ENCODE measurements at places on chromosomes 4 and X.

DNA sequence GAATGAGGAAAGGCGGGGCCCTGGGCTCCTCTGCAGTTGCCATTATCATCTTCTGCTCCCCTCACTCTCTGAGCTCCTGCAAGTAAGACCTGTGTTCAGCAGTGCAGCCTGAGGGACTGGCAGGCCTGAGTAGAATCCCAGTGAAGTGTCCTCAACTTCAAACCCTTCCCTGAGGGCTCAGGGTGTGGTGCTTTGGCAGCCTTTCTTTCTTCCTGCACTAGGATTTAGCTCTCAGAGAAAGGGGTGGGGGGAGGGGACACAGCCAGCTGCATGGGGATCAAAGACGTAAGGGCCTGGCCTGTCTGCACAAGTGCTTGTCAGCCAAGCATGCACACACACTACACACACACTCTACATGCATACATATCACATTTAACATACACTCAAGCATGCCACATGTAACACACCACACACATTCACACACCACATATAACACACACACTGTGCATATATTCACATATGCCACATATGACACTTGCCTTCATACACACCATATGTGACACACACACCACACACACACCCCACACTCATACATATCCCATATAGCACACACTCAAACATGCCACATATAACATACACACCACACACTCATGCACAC is 223.4 kb upstream of the RPL34 start:
- no peak for DNase-seq

DNA sequence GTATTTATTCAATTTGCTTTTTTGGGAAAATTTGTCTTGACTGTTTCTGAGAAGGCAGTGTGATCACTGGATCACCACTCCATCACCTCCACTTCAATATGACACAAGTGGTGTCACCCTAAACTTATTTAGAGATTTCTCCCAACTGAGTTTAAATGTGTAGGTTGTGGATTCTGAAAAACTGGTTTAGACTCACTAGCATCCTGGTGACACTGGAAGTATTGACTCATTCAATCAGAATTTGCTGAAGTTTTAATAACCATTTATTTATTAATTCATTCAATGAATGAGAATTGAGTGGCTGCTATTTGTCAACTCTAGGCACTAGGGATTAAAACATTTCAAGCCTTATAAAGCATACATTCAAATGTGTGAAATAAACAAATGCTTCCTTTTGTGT is 819.1 kb upstream of the EPHA5 start:
- peak; percentile 40 for DNase-seq

- no peak for DNase-seq
Measured at GRCh38 chr4:170122252-170122651, 32.5 kb upstream of the AADAT start.

DNA sequence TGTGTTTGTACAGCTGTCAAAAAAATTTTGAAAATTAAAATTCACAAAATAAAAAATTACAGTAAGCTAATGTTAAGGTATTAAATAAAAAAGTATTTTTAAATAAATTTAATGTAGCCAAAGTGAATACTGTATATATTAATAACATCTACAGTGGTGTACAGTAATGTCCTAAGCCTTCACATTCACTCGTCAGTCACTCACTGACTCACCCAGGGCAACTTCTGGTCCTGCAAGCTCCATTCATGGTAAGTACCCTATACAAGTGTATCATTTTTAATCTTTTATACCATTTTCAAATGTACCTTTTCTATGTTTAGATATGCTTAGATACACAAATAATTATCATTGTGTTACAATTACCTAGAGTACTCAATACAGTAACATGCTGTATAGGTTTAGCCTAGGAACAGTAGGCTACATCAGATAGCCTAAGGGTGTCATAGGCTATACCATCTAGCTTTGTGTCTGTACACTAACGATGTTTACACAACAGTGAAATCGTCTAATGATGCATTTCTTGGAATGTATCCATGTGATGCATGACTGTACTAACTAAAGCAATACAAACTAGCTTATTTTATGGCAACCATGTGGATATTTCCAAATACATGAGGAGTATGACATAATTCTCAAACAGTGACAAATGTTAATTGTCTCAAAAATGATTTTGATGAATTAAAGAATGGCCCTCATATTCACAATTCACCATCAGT is 13.7 kb downstream of the DDX60 start:
- DNase-seq: no peak

DNA sequence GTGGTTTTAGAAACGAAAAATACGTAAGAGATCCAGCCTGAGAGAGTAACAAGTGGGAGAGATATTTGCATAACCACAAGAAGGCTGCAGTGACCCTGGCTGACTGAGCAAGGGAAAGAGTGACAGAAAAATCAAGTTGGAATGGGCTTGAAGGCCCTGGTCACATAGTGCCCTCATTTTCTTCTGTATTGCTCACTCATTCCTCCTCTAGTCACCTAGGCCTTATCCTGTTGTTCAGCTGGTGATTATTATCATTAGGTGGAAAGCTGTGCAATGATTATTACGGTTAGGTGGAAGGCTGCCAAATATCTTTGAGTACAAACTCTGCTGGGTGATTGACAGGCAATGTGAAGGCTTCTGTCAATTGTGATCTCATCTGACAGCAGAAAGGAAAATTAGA is 2384.1 kb downstream of the PCDH7 start:
- DNase-seq: no peak

DNA sequence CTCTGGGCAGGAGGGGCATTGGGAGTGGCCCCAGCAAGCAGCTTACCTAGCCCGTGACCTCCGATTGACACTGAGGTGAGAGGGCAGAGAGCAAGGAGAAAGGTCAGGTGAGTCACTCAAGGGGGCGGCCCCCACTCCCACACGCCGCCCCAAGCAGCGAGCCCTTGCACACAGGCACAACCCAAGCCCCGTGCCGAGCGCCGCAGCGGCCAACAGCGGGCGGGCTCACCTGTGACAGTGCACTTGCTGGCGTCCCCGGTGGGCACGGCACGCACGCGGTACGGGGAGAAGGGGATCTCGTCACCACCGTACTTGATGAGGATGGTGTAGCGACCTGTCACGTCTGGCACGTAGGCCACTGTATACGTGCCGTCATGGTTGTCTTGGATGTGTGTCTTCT is 17.2 kb downstream of the FLNA start:
- no peak for DNase-seq

DNA sequence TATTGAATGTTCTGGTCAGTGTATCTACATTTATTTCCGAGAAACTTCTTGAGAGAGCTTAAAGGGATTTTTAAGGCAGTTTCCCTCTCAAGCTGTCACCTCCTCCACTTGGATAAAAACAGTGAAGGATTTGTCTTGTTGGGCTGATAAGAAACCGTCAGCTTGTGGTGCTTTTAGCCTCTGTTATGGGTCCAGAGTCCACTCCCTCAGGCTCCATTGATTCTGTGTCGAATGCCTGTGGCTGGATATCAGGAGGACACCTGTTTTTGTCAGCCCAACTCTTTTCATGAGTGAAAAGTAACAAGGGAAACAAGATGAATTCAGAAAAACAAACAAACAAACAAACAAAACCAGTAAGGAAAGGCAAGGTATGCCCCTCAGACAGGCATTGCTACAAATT is 12.4 kb downstream of the CLCN4 start:
- no peak for DNase-seq

DNA sequence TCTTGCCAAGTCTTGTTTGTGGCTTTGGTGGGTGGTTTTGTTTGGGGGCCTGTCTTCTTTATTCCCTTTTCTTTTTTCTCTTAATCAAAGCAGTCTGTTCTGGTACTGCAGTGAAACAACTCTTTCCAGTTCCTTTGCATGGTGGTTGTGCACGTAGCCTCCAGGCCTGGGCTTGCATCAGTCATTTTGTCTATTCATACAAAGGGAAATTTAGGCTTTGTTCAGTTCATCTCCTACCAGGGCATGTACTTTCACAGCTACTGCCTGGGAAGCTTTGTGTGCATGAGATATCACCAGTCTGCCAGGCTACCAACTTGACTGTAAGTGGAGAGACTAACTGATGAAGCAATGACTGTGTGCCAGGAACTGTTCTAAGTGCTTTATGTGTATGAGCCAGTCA is 8.5 kb downstream of the TRIM2 start:
- DNase-seq: no peak

DNA sequence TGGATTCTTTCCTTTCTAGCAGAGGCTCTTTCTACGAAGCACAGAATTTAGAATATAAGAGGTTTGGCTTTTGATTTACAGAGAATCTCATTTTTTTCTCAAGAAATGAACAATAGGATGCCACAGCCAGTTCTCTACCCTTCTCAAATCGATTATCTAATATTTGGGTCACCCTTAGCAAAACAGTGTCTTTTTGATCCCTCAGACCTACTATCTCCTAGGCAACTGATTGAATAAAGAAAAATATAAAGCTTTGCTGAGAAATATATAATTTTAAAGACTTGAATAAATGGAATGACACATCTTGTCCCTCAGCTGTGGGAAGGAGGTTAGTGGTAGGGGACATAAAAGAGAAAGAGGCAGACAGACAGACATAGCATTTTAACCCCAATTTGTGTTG is 153.3 kb downstream of the SH3KBP1 start:
- DNase-seq: no peak

DNA sequence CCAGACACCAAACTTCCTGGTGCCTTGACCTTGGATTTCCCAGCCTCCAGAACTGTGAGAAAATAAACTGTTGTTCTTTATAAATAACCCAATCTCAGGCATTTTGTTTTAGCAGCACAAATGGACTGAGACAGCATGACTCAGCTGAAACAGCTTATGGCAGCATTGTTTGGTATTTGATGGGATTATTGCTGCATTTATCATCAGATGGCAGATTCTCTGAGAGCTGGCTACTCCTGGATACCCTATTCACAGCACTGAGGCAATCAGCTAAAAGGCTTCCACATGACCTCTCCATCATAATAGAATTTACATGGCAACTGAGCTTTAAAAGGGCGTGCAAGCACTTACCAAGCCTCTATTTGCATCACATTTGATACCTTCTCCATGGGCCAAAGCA is 623.1 kb upstream of the CPEB2 start:
- peak; percentile 19 for DNase-seq

- no peak for DNase-seq
Measured at GRCh38 chr4:162803378-162803777, 363.3 kb downstream of the NAF1 start.

DNA sequence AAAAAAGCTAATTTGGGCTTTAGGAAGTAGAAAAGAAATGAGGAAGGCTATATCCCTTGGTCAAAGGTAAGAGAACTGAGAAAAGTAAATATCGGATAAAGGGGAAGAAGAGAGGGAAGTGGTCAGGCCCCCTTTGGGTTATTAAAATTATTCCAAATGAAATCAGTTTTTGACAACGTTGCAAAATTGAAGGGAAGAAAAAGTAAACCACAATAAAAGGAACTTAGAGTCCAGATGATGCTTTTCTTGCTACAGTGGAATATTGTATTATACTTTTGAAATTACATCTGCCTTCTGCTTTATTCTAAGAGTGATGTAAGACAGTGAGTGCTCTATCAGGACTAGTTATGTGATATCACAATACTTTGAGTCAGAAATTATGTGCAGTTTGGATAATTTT is 59.4 kb upstream of the RBPJ start:
- DNase-seq: no peak

DNA sequence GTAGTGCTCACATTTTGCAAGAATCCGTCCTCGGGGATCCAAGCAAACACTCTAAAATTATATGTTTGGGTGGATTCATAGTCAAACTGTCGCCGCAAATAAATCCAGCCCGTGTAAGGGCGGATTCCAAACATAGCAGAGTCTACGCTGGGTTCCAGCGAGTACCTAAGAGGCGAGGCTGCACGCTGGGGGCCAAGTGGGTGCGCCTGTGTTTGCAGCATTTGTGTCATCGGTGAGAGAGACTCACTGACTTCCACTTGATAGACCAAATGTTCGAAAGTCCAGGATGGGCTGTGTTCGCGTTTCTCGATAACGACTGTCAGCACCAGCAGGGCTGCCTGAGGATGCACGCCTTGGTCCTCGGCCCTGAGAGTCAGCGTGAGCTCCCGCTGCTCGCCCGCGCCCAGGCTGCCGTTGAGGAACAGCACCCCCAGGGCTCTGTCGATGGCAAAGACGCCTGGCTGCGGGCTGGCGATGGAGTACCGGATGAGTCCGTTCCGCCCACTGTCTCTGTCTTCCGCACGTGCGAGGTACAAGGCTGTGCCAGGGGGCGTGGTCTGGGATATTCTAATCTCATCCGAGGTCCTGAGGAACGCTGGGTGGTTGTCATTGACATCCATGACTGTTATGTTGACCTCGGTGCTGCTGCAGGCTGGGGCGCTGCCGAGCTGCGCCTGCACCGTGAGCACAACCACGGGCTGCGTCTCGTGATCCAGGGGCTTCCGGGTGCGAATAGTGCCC is 158.7 kb downstream of the DCHS2 start:
- DNase-seq: no peak

DNA sequence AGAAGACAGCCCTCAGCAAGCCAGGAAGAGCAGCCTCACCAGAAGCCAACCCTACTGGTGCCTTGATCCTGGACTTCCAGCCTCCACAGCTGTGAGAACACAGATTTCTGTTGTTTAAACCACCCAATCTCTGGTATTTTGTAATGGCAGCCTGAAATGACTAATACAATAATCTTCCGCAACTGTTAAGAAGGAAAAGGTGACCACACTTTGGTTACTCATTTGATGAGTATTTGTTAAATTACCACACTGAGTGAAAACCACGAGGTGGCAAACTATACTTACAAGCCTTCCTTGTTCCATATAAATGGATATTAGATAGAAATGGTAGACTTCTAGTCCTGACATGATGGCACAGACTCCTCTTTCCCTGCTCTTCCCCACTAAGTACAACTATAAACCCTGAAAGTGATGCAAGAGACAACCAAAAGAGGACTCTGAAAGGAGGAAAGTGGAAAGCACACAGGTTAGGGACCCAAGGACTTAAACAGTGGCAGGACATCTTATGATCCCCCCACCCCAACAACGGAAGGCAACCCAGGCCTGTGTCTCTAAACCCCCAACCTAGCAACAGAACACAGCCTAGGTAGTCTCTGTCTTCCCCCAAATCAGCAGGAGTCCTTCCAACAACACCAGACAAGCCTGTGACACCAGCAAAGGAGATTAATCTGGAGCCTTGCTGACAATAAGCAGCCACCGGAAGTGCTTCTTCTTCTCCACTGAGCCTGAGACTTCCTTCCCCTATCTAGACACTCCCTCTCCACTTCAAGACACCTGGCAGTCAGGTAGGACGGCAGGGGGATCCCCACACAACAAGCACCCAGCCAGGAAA is 12.3 kb downstream of the ZNF182 start:
- DNase-seq: no peak

- no peak for DNase-seq
Measured at GRCh38 chrX:150696331-150696730, 3.1 kb downstream of the MTMR1 start.

Measured in HS-27A (cell line).